Cardiac fibroblast (primary cell): ENCODE measurements at places on chromosomes 3 and 15.

- DNase-seq, result no peak
These were observed 81.1 kb upstream of the VGLL4 start for GRCh38 chr3:11724615-11725339.

DNA sequence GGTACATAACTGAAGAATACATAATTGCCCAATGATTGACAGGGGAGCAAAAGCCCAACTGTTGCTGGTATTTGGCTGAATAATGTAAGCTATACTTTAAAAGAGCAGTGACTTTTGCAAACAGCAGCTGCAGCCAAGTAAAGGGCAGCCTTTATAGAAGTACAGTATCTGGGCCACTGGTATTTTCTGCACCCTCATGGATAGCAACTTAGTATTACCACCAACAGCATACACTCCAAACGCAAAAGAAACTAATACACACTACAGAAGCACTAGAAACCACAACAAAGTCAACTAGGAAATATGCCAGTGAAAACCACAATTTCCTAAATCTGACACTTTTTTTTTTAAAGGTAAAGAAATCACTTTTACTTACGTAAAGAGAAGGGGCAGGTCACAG lies 206.1 kb downstream of the TIGIT start:
- peak; percentile 43 for DNase-seq

GRCh38 chr15:81255315-81255957 lies 58.8 kb downstream of the IL16 start:
- DNase-seq, result no peak

DNA sequence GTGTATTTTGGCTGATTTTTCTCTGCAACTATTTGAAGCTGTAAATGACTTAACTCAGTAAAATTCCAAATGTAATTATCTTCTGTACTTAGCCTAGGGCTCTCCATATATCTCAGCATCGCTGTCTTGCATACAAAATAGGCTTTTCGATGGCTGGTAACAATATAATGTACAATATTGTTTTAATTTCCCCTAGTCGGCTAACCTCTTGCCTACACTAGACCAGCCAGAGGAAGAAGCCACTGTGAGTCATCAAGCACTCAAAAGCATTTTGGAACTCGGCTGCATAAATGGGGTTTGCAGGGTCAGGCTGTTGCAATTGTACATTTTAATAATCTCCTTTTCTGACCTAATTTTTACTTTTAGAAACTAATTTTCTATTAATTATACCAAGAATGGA lies 583.8 kb downstream of the FOXP1 start:
- peak; percentile 81 for DNase-seq

- no peak for DNase-seq
These were observed 55.2 kb upstream of the KLHL25 start for GRCh38 chr15:85849946-85850345.

DNA sequence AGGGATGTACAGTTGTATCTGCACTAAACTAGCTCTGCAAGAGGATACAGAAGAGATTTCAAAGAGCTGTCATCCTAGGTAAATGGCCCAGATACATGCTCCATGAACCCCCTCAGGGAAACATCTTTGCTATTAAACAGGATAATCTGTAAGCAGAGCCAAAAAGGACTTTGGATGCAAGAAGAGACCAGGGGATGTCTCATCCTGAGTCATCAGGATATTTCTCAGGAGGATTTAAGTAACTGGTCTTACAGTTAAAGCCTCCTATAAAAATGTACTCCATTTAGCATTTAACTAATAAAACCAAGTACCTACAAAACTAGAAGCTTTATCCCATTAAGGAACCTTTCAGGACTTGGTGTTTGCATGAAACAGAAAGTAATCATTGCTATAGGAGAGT lies 48.2 kb upstream of the PHLDB2 start:
- DNase-seq, result peak; percentile 91

DNA sequence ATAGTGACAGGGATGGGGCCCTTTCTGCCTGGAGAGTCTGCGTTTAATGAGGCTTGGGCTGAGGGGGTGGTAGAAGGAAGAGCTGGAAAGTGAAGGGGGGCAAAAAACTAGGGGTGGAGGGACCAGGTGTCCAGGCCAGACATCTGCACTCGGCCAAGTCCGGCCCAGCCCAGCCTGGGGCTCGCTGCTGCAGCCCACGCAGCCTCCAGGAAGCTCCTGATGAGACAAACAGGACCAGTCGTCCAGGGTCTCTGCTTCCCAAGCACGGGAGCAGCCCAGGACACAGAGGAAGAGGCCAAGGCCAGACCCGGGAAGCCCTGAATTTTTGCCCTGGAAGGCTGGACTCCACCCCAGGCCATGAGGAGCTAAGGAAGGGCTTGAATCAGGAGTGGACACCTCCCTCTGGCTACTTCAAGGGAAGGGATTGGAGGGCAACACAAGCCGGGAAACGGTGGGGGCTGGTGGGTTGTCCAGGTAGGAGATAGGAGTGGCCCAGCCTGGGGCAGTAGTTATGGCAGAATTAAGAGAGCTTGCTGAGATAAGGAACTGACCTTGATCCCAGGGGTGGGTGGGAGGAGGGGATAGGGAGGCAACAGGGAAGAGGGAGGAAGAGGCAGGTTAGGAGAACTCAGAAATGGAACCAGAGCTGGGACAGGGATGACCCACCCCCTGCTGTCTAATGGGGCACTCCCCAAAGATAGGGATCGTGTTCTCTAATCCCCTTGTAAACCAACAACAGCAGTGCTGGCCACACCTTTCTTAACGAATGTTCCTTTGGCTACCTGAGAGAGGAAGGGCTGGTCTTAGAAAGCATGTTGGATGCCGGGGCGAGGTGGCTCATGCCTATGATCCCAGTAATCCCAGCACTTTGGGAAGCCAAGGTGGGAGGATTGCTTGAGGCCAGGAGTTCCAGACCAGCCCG lies 89.5 kb downstream of the ANP32A start:
- no peak for DNase-seq

GRCh38 chr3:4426261-4426781 lies 40.7 kb downstream of the SUMF1 start:
- peak; percentile 39 for DNase-seq
